ENCODE measurements at places on chromosomes 12 and 14.
A peak's percentile ranks its signal among the peaks of the same experiment; 100 is the strongest.

DNA sequence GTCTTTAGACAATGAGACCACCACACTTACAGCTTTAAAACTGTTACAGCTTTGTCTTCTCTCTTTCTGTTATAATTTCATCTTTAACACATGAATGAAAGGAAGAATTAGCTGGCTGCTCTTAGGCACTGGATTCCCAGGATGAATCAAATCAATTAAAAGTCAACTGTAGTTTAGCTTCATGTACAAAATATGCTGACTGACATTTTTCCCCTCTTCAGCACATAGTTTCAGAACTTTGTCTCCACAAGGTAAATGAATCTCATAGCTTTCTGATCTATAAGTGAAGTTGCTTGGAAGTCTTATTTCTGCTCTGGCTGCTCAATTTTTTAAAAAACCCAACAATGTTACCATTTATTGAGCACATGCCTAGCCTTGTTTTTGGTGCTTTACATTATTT lies 293.8 kb downstream of the GRIN2B start:
- DNase-seq = no peak

- no peak for DNase-seq
These were observed 1.2 kb downstream of the DYRK2 start for GRCh38 chr12:67649570-67650387.

- no peak for DNase-seq
These were observed 155.1 kb downstream of the CALM1 start for GRCh38 chr14:90551733-90552464.

- DNase-seq = no peak
These were observed 85.6 kb downstream of the CCDC92 start for GRCh38 chr12:123886931-123887582.

GRCh38 chr14:51921026-51921425 lies 60.6 kb downstream of the GNG2 start:
- DNase-seq = no peak

GRCh38 chr12:76714861-76715260 lies 49.1 kb upstream of the ZDHHC17 start:
- DNase-seq = no peak

DNA sequence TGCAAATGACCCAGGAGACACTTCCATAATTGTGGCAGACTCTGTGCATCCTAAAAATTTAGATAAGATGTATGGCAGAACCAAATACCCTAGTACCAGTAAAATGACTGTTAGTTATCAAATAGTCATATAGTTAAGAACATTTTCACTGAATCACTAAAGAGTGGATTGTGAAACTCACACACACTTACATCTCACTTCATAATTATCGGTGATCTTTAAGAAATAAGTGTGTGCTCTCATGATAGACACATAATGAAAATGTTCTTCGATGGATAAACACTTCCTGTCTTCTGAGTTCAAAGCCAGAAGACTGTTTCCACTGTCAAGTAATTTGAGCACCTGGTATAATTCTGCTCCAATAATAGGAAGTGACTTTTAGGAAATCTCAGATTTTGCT lies 19.1 kb upstream of the KLRB1 start:
- DNase-seq = no peak

GRCh38 chr14:35971965-35972630 lies 146.0 kb downstream of the BRMS1L start:
- DNase-seq = no peak

DNA sequence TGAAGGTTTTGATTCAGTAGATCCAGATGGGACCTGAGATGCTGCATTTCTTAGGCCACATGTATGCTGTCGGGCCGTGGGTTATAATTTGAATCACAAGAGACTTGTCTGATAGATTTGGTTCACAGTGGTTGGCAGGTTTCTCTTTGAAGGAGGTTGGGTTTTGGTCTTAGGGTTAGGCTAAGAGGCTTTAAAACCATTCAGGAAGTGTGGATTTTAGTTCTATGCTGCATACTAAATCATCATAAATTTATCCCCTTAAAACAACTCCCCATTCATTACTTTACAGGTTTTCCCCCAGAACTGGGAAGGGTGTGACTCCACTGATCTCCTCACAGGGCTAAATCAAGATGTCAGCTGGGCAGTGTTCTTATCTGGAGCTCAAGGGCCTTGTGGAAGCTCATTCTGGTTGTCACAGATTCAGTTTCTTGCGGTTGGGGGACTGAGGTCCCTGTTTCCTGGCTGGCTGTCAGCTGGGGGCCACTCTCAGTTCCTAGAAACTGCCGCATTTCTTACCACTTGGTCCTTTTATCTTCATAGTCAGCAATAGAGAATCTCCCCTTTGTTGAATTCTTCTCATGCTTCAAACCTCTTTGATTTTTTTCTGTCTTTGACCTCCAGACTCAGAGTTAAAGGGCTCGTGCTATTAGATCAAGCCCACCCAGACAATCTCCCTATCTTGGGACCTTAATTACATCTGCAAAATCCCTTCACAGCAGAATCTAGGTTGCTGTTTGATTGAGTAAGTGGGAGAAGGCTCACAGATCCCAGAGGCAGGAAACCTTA lies 20.6 kb upstream of the PCNX1 start:
- DNase-seq = peak; percentile 75

- DNase-seq = no peak
These were observed 23.5 kb upstream of the LRP1-AS start for GRCh38 chr12:57170927-57171326.

DNA sequence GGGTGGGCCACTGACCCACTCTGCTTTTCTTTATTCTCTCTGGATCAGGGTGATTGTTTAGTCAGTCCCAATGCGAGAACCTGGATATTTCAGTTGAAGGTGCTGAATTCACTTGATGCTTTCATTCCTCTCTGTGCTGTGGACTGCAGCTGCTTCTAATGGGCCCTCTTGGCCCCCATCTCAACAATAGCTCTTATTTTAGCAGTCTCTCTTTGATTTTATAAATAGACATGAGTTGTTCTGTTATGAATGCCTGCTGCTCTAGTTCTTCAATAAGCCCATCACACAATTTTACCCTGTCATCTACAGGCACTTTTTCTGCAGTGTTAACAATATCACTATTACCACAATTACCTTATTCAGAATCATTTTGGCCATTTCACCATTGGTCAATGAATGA lies 54.1 kb upstream of the YARS2 start:
- no peak for DNase-seq

DNA sequence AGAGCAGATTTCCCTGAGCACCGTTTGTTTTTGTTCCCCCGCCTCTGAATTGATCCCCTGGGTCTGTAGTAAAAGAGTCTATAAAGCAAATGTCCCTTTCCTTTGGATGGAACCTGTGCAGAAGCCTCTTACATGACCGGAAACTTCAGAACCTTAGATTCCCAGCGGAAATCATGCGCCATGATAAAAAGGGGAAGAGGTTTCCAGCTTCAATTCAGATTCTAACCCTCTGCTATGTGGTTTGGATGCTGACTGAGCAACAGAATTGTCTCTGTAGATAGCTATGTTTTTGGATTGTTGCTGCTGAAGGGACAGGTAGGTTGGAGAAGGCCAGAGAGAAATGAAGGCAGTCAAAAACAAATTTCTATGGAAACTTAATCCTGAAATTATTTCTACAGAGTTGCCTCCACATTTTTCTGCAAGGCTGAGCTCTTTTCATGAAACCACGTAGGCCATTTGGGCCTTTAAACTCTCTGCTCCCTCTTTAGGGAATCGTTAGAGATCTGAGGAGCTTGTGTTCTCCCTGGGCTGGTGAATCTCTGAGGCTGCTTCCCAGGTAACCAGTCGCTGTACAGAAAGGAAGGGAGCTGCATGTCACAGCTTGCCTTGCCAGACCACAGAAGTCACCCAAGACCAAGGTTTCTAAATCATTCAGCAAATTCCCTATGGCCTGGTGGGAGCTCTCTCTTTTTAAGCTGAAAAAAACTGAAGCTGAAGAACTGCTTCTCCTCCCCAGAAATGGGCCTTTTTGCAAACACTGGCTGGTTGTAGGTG lies 28.7 kb upstream of the OR10P1 start:
- no peak for DNase-seq

- no peak for DNase-seq
These were observed 68.2 kb downstream of the SINHCAF start for GRCh38 chr12:31257784-31258183.

DNA sequence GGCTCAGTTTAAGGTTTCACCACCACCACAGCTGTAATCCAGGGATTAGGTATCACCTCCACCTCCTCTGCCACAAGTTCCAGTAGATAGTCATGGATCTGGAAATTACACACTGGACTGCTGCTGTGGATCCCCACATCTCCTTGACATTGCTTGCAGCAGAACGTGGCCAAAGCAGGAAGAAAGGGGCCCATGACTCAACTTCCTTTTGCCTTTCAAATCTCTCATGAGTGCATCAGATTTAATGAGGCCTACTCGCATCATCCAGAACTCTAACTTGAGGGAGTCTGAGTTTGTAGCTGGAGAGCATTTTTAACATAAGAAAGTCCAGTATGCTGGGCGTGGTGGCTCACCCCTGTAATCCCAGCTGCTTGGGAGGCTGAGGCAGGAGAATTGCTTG lies 29.2 kb upstream of the TMED10 start:
- DNase-seq = peak; percentile 48

DNA sequence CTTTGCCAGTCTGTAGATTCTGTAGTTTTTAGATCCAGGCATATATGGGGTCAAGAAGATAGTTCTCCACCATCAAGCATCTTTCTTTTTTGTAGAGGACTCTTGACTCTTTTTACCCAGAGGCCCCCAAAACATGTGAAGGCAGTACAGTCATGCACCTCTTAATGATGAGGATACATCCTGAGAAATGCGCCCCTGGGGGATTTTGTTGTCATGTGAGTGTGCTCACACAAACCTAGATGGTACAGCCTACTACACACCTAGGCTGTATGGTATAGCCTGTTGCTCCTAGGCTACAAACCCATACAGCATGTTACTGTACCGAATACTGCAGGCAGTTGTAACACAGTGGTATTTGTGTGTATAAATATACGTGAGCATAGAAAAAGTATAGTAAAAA lies 23.0 kb downstream of the EVL start:
- DNase-seq = no peak

DNA sequence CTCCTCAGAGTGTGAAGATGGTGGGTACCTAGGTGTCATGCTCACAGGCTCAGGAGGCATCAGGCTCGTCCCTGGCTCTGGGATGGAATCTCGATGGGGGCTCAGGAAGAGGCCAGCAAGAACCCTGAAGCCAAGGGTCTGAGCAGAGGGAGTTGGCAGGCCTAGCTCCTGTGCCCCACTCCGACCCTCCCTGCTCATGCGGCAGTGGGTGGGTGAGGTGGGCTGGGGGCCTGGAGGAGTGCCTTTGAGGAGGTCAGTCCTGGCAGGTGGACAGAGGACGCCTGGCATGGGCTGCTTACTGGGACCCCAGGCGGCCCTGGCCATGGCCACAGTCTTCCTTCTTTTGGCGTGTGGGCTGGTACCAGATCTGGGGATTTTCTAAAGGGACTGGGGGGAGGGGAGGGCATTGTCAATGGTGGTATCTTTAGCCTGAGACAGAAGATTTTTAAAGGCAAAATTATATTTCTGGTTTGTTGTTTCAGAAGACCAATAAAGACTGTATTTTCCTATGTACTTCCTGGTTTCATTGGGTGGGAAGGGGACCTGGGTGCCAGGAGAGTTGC lies 16.0 kb downstream of the LRTM2 start:
- no peak for DNase-seq

GRCh38 chr14:64800000-64800399 lies 79.7 kb downstream of the SPTB start:
- peak; percentile 4 for DNase-seq
